ENCODE measurements at places on chromosomes 1 and 21. TPM values are rescaled to one million over a fixed set of nuclear protein-coding genes. Genes with fewer than 3 reads are reported as not detected.
A peak's percentile ranks its signal among the peaks of the same experiment; 100 is the strongest.

SAMD13 gene
- 1.7 TPM for total RNA-seq

DNA sequence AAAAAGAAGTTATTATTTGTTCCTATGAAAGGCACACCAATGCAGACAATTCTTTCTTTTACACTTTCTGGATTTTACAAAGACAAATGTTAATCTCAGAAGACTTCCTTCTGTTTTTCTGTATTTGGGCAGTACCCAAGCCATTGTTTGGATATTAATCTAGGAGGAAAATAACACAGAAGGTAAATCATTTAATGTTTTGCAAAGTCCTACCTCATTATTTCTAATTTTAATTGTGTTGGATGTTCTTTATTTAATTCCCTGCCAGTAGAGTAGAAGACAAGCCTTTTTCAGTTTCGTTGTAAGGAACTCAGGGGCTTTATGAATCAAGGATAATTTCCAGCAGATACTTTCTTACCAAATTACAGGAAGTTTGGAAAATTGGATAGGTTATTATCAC is 118.3 kb downstream of the VPS13D start:
- DNase-seq = no peak

DNA sequence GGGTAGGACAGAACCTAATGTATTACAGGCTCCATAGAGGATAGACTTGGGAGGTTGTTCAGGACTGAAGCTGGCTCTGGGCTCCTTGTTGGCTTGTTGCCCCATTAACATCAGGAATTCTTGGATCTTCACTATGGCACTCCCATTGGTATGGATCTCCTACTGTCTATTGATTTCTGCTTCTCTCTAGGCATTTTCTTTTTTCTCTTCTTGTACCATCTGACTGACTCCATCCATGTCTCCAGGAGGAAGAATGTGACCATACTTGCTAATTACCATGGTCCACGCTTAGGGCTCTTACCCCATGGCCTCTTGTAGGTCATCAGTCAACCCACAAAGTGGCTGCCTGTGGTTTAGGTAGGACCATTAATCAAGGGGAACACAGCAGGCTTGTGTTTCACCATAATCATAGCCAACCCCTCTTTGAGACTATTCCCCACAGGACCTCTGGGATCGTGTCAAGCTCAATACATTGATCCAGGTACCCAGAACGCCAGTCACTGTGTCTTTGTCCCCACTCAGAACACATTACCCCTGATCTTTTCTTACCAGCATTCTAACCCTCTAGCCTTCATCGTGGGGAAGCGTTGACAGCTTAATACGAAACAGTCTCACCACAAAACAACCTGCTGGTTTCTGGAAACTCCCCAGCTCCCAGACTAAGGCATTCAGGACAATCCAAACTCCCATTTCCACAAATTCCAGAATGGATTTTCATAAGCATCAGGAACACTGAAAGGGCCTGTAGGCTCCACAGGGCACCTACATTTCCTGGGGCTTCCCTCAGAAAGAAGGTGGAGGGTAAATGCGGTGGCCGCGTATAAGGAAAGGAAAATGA is 97.1 kb downstream of the ETS2 start:
- no peak for DNase-seq

- DNase-seq = no peak
Measured at GRCh38 chr1:25893116-25893515, 13.1 kb downstream of the STMN1 start.

DNA sequence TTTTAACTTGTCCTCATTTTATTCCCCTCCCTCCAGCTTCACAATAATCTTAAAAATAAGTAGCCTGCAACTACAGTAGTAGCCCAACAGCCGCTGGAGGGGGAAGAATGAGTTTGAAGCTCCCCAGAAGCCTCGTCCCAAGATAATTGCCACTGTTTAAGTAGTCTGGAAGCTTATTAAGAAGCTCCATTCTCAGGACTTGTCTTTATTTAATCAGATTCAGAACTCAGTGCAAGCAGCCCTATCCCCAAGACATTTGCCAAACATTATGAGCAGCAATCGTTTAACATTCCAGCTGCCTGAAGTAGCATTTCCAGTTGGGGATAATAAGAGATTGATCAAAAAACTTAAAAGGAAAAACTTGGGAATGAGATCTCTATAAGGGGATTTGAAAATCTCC is 106.0 kb downstream of the URB2 start:
- DNase-seq = no peak

DNA sequence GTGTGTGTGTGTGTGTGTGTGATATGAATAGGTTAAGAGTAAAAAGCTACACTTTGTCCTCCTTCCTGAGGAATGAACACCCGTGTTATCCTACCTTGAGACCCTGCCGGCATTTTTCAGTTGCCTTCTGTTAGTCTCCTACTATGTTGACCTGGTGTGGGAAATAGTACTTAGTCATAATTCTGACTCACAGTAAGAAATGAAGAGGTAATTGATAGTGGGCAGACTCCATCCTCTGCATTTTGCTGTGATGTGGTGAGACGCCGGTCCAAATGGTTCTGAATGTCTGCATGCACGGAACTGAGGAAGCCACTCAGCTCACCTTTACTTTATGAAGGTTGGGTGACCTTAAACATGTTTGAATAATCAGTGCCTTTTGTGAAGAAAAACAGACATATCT is 12.6 kb downstream of the CD101 start:
- DNase-seq = no peak

TMPRSS15 gene
- not detected for total RNA-seq

DNA sequence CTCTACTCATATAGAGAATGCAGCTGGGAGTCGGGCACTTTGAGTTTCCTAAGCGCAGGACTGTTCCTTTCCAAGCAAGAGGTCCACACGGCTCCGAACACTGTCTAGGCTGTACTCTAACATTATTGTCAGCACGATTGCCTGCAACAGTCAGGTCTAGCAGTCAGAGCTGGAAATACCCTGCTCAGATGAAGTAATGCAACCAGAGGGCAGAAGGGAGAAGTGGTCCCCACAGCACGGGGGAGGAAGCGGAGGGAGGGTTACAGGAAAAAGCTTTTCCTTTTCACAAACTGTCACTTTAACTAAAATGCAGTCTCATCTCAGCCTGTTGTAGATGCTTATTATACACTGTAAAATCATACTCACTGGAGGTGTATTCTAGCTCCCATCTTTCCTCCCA is 98.9 kb upstream of the SLC44A3 start:
- no peak for DNase-seq

BMP8A gene
- not detected for total RNA-seq

DNA sequence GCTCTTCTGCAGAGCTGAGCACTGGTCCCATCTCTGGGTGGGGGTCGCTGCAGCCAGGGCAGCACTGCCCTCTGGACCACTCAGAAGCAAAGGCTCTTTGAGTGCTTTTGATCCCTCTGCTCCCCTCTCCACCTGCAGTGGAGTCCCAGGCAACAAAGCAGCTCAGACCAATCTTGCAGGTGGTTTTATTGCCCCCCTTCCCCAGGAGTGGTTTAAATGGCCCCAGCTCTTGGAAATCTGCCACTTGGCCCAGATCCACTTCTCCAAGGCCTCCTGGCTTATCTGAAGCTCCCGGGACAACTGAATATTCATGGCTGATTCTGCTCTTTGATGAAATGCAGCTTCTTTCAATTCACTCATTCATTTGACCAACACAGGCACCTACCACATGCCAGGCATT is 2.7 kb downstream of the STUM start:
- DNase-seq = no peak

DNA sequence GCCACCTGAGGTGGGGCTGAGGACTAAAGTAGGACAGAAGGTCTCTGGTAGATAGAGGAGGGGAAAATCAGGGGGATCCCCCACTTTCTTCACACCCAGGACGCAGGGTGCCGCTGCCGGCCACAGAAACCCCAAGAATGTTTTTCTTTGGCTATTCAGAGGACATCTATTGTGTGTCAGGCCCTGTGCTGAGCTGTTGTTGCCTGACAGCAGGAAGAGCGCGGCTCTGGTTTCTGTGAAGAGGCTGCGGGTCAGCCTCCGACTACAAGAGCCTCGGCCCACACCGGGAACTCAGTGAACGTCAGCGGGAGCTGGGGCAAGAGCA is 407 bp upstream of the PIGV start:
- no peak for DNase-seq

OR10J1 gene
- total RNA-seq = not detected

- DNase-seq = no peak
Measured at GRCh38 chr1:214086945-214087344, 99.2 kb downstream of the PROX1 start.

AMY1B gene
- total RNA-seq = not detected

- no peak for DNase-seq
Measured at GRCh38 chr21:36347278-36347961, 27.4 kb downstream of the MORC3 start.

GRCh38 chr1:115164940-115165705 is 75.8 kb upstream of the TSPAN2 start:
- DNase-seq = no peak

NCF2 gene
- 5.8 TPM for total RNA-seq

EVA1B gene
- 10.8 TPM for total RNA-seq

- no peak for DNase-seq
Measured at GRCh38 chr1:57711326-57711725, 287.5 kb upstream of the DAB1 start.

- DNase-seq = no peak
Measured at GRCh38 chr1:20373286-20373685, 82.6 kb downstream of the VWA5B1 start.

MTARC1 gene
- 3.5 TPM for total RNA-seq

KIF21B gene
- total RNA-seq = 0.45 TPM

ATG4C gene
- total RNA-seq = 9.1 TPM

MMEL1 gene
- total RNA-seq = not detected

IQGAP3 gene
- total RNA-seq = 0.42 TPM

DNA sequence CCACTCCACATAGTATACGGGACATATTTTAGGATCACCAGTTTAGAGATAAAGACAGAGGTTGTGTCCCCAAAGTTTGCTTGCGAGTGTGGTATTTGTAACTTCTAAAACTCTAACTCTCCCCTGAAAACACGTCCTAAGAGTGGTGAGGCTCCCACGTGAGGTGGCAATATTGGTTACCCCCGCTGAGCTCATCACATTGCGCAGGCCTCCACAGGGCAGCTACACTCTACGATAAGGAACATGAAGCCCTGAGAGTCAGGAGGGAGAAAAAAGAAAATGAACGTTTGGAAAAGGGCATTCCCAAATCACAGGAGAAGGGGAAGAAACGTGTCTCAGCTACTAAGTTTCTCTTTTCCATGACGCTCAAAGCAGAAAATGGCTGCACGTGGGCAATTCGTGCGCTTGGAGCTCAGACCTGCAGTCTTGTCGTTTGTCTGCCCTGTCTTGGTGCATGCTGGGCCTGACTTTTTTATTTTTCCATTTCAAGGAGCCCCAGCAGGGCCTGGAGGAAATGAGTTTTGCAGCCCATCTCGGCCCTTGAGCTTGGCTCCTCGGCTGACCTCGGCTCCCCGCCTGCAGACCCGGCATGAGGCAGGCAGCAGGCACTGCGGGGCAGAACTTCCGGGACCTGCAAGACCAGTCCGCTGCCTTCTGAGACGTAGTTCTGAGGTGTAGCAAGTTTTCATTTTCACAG is 25.7 kb downstream of the ERG start:
- peak; percentile 37 for DNase-seq

KRTAP19-3 gene
- total RNA-seq = not detected

- no peak for DNase-seq
Measured at GRCh38 chr1:203888807-203889251, 27.4 kb downstream of the SNRPE start.

- DNase-seq = no peak
Measured at GRCh38 chr1:241637604-241638003, 2.6 kb downstream of the CHML start.

All from left ventricle myocardium superior (tissue), 1 donor.